ENCODE measurements at places on chromosomes 6 and 20.

GRCh38 chr6:157034436-157035230, 257.5 kb downstream of the ARID1B start:
- peak; percentile 81 for DNase-seq

DNA sequence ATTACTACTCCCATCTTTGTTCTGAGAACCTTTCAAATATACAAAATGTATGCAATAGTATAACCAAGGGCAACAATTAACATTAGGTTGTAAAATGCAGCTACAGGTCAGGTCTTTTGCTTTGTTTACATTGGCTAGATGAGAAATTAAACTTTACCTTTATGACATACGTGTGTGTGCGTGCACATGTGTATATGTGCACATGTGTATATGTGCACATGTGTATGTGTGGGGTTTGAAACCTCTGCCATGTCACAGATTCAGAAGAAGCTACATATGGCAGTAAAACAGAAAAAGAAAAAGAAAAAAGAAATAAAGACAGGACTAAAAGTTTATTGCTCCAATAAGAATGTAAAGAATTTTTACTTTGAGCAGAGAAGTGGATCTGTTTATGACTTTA, 40.6 kb downstream of the BLOC1S5 start:
- no peak for DNase-seq

- DNase-seq, result no peak
These were observed 2.2 kb downstream of the CPXM1 start for GRCh38 chr20:2798095-2798805.

DNA sequence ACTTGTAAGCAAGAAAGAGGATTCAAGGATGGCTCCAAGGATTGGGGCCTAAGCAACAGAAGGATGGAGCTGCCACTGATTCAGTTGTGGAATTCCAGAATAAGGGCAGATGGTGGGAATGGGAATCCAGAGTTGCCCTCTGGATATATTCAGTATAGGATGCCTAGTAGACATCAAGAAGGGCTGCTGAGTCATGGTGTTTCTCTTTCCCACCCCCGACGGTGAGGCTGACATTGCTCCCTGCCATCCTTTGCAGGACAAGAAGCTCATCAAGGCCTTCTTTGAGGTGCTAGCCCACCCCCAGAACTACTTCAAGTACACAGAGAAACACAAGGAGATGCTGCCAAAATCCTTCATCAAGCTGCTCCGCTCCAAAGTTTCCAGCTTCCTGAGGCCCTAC, 11.2 kb upstream of the ZNF76 start:
- peak; percentile 12 for DNase-seq

- peak; percentile 1 for DNase-seq
These were observed 442.7 kb upstream of the HS3ST5 start for GRCh38 chr6:114785235-114786127.
